ENCODE measurements at places on chromosomes 16 and 17.
A peak's percentile ranks its signal among the peaks of the same experiment; 100 is the strongest.

- no peak for DNase-seq
Observed at GRCh38 chr17:61575983-61576382, 15.0 kb downstream of the NACA2 start.

- DNase-seq = no peak
Observed at GRCh38 chr17:14150619-14151018, 81.3 kb downstream of the COX10 start.

DNA sequence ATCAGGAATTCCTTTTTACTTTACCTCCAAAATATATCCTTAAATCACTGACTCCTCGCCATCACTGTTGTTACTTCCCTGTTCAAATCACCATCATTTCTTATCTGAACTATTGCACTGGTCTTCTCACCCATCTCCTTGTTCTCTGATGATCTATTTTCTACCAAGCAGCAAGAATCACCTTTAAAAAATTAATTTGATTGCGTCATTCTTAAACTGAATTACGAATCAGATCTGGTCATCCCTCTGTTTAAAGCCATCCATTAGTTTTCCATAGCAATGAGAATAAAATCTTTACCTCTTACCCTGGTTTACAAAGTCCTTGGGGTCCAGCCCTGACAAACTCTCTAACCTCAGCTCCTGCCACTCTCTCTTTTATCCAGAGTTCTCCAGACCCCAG is 14.6 kb downstream of the PCTP start:
- DNase-seq = no peak

- DNase-seq = no peak
Observed at GRCh38 chr17:58728798-58729197, 26.9 kb upstream of the PPM1E start.

DNA sequence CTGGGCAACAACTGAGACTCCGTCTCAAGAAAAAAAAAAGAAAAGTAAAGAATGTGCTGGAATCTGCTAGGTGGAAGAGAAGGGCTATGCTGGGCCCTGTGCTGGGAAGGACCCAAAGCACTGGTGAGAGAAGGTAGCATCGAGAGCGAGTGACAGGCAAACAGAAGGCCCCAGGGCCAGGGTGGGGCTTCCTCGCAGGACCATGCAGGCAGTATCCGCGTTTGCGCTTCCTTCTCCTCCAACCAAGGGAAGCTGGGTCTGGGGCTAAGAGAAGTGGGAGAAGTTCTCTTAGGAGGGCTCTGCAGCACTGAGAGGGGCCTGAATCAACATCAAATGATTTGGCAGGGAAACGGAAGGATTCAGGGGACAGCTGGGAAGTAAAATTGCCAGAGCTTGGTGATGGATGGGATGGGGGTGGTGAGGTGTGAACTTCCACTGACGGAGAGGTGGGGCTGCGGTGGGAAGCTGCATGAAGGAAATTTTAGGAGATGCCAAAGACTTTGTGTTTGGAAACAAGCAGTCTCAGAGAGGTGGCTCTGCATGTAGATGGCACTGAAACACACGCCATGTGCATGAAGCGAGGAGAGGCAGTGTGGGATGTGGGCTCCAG is 5.2 kb upstream of the ECI1 start:
- no peak for DNase-seq

GRCh38 chr17:4006745-4007211 is 42.5 kb upstream of the ATP2A3 start:
- no peak for DNase-seq

GRCh38 chr17:45905814-45906213 is 11.5 kb downstream of the MAPT start:
- no peak for DNase-seq

- DNase-seq = no peak
Observed at GRCh38 chr17:71037386-71037785, 868.1 kb downstream of the KCNJ2 start.

DNA sequence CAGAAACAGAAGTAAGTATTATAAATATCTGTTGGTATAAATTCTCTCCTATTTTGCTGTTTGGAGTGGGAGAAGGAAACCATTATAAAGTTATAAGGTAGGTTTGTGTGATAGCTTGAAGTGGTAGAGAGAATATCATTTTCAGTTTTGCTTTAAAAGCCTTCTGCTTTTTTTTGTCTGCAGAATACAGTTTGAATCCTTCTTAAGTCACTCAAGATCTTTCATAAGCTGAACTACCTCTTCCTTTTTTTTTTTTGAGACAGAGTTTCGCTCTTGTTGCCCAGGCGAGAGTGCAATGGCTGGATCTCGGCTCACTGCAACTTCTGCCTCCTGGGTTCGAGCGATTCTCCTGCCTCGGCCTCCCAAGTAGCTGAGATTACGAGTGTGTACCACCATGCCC is 9.0 kb downstream of the ATAD5 start:
- no peak for DNase-seq

DNA sequence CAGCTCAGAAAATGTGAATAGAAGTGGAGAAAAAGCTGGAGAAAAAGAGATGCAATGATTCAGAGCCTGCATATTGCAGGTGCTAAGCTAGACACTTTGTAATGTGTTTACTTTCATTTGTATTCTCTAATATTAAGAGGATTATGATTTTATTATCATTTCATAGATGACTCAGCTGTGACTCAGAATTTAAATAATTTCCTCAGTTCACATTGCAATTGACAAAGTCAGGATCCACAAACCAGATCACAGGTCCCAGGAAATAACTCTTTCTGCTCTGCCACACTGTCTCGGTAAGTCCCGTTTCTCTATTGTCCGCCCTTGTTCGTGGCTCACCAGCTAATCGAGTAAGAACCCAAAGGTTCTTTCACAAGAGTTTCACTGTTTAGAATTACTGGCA is 235.4 kb upstream of the MON1B start:
- no peak for DNase-seq

- DNase-seq = no peak
Observed at GRCh38 chr17:57313097-57313835, 56.9 kb downstream of the MSI2 start.

- DNase-seq = no peak
Observed at GRCh38 chr17:17740615-17741348, 59.5 kb downstream of the RAI1 start.

- DNase-seq = no peak
Observed at GRCh38 chr16:24819462-24820040, 26.2 kb upstream of the SLC5A11 start.

GRCh38 chr17:17206913-17207335 is 791 bp upstream of the PLD6 start:
- no peak for DNase-seq

DNA sequence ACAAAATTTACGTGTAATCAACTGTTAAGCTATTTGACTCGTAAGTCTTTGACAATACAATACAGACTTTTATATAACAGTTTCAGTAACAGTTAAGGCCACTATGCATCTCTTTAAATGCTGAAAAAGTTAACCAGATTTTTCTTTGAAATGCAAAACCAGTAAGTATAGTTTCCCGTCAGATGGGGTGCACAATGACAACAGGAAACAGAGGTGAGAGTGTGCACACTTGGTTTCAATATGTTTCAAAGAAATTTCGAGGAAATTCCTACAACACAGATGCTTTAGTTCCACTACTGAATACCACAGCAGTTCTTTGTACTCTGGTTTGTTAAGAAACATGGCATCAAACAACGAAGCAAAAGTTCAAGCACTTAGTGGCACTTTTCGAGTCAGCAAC is 48.4 kb downstream of the RNF157 start:
- peak; percentile 18 for DNase-seq

DNA sequence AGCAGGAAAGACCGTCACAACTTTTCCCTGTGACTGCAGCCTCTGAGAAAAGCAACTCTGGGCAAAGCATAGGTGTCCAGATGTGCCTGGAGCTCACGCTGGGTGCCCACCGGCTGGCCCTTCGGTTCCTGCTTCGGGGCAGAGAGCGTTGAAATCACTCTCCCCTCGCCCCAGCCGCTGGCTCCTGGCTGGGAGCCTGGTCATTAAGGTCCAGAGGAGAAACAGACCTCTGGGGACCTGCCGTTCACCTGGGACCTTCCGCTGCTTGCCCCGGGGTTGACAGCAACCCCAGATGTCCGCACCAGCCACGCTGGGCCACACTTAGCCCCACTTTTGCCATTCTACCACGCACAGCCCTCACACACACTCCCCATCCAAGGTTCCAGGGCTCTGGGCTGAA is 13.1 kb downstream of the MRM3 start:
- no peak for DNase-seq

GRCh38 chr16:81318711-81319110 is 3.9 kb downstream of the GAN start:
- no peak for DNase-seq

DNA sequence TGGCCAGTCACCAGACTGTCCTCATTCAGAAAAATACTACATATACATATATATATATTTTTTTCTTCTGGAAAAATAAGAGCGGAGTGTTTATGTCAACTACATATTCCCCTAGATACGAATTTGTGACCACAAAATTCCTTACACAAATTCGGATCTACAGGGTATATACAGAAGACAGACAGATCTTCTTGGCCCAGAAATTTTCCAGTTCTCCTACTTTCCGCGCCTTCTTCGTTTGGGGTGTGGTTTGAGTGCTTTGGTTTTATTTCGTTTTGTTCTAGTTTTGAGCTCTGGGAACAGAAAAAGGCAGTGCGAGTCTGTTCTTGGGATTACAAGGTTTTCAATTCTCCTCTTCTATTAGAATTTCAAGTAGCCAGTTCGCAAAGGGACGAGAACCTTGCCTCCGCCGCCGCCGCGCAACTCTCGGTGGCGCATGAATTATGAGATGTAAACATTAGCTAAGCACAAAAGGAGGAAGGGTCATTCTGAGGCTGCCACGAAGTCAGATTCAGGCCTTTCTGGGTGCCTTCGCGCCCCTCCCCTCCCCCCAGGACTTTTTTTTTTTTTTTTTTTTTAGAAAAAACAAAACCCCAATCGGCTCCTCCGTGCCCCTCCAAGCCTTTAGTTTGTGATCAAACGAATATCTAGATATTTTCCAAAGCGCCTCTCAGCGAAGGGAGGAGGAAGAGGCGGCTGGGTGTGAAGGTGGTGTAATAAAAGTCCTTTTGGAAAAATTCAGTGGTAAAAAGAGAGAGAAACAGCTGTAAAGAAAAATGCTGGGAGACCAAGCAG is 1.8 kb upstream of the HOXB4 start:
- DNase-seq = no peak

GRCh38 chr17:62790564-62790986 is 17.5 kb downstream of the MARCHF10 start:
- DNase-seq = no peak

DNA sequence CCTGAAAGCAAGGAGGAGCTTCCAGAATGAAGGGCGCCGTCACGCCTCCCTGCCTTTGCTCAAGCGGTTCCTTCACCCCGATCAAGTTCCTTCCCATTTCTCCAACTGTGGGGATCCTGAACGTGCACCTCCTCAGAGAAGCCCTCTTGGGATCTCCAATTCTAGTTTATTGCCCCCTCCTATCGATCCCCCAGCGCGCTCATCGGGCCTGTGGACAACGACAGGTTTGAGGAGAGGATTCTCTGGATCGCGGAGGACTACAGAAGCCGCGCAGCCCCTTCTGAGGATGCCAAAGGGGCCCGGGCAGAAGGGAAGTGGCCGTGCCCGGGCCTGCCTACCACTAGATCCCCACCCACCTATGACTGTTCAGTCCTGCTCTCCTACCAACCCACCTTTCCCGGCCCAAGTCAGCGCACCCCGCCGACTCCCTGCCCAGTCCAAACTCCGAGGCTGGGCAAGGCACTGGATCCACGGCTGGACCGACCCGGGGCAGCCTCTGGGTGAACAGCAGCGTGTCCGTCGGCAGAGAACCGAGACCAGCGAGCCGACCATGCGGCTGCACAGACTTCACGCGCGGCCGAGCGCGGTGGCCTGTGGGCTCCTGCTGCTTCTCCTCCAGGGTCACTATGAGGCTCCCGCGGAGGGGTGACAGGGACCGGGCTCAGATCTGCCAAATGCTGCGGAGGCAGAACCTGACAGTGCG is 12.8 kb upstream of the CES3 start:
- no peak for DNase-seq

- no peak for DNase-seq
Observed at GRCh38 chr16:50676684-50677225, 4.4 kb downstream of the SNX20 start.

DNA sequence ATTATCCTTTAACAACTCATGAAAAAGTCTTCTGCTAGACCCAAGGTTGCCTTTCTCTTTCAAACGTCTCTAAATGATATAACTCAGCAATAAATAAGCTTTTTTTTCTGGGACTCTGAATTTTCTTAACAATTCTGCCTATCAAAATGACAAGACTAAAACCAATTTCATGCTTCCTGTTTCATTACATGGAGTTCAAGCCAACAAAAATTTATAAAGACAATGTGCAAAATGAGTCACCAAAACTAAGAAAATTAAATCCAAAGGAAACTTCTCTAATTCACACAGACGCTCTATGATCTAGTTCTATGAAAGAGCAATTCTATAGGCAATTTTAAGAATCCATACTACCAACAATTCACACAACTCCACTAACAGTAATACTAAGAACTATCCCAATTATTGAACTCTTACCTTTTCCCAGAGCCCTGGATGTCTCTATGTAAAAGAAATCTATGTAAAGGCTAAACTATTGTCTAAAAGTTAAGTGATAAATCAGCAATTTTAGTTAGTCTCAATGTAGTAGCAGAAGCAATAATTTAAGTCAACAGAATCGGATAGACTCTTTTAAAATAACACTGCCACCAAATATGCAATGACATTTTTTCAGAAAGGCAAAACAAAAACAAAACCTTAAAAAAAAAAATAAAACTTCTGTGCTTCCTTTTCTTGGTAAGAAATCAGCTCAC is 44.2 kb downstream of the ZZEF1 start:
- no peak for DNase-seq
